ENCODE measurements at places on chromosomes 5 and 9. TPM values are rescaled to one million over a fixed set of nuclear protein-coding genes. Genes with fewer than 3 reads are reported as not detected.

Gene GMCL2
- total RNA-seq: not detected

Gene TMEM215
- not detected for total RNA-seq

Gene PARP8
- 1.2 TPM for total RNA-seq

Gene POU5F2
- 0.49 TPM for total RNA-seq

Gene SLC36A2
- not detected for total RNA-seq

Gene FOXI1
- total RNA-seq: not detected

Gene S1PR3
- total RNA-seq: 3.1 TPM

Gene SH3RF2
- total RNA-seq: 0.88 TPM

Gene THOC3
- 60.4 TPM for total RNA-seq

Gene SLC22A4
- 4.7 TPM for total RNA-seq

Gene HEMGN
- total RNA-seq: not detected

Gene IFNA2
- total RNA-seq: not detected

Gene FABP6
- total RNA-seq: not detected

Gene HCN1
- total RNA-seq: not detected

Gene ADGRD2
- total RNA-seq: under 0.01 TPM

Gene MYOT
- total RNA-seq: not detected

Gene OR13F1
- total RNA-seq: not detected

Gene ABO
- total RNA-seq: 0.16 TPM

Gene FBP2
- total RNA-seq: not detected

Gene ZBTB43
- 3.2 TPM for total RNA-seq

Gene RPS23
- 4,623 TPM for total RNA-seq

Gene CNTNAP3B
- 361 TPM for total RNA-seq

Gene PCDHA6
- total RNA-seq: 0.13 TPM

Gene PTCD2
- 1.8 TPM for total RNA-seq

Gene ROR2
- not detected for total RNA-seq

Gene C9orf152
- not detected for total RNA-seq

Gene PCDHGC4
- total RNA-seq: 0.49 TPM

Gene ACSL6
- 0.57 TPM for total RNA-seq

Gene SEMA5A
- 0.31 TPM for total RNA-seq

Gene SURF2
- 12.6 TPM for total RNA-seq

Gene MSX2
- total RNA-seq: not detected

Gene CCIN
- total RNA-seq: 0.16 TPM

Gene RAB24
- total RNA-seq: 15.7 TPM

Gene SMIM23
- total RNA-seq: not detected

Gene ANKRD31
- under 0.01 TPM for total RNA-seq

Gene AK1
- 30.6 TPM for total RNA-seq

Gene RASGEF1C
- not detected for total RNA-seq

Gene DMGDH
- 0.50 TPM for total RNA-seq

Gene OCLN
- total RNA-seq: 1.3 TPM

Gene TIGD6
- 4.5 TPM for total RNA-seq

Gene C9orf43
- 0.16 TPM for total RNA-seq

Gene ZFP37
- 0.49 TPM for total RNA-seq

Gene PCDHB8
- total RNA-seq: 0.16 TPM

Gene RAB14
- total RNA-seq: 55.1 TPM

Gene ADAMTS2
- 0.88 TPM for total RNA-seq

Gene QRFP
- total RNA-seq: not detected

Gene LAMC3
- total RNA-seq: 0.50 TPM

Gene CDC20B
- not detected for total RNA-seq

Gene TAF11L10
- not detected for total RNA-seq

Gene FOXD4
- total RNA-seq: 0.25 TPM

Gene DOCK8
- total RNA-seq: 8.6 TPM

Gene PCSK1
- 0.81 TPM for total RNA-seq

Gene GABRG2
- total RNA-seq: not detected

Gene MLANA
- total RNA-seq: not detected

Gene SELENOP
- 63.1 TPM for total RNA-seq

Gene GABBR2
- total RNA-seq: 0.63 TPM

Gene RC3H2
- total RNA-seq: 32.5 TPM

Gene RNF180
- 2.3 TPM for total RNA-seq

Gene MUSK
- not detected for total RNA-seq

Measured in bladder microvascular endothelial cell (primary cell).